Activated CD8-positive, alpha-beta memory T cell treated with anti-CD3 and anti-CD28 coated beads, Interleukin-2, amount 10 ng/mL, durations not matched to agents 7 days and 5 days (primary cell): ENCODE measurements at places on chromosomes 1 and 21.

DNA sequence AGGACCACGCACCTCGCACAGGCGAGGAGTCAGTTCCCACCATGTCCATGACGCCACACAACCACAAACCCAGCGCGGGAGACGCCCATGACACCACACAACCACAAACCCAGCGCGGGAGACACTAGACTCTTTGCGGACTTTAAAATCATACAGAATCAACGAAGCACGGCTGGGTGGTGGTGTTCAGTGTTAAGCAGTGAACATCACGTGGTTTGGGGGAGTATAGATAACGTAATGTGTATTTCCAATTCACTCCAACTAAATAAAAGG lies 19.2 kb downstream of the PTTG1IP start:
- no peak for DNase-seq

DNA sequence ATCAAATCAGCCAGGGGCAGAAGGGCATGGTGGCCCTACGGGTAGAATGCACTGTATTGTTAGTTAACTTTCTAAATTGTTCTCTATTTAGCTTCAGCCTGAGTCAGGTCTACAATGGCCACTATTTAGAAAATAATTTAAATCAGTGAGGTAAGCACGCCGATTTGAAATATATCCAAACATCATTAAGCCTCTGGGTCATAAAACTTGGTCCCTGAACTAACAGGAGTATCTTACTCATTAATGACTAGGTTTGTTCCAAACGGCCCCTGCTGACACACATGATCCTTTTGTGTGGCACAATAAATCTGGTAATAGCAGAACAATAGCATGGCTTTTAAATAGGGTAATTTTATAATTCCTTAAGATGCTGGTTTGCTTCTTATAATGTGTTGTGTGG lies 48.4 kb downstream of the STX6 start:
- DNase-seq = no peak

- peak; percentile 29 for DNase-seq
These were observed 57.1 kb upstream of the DMRTB1 start for GRCh38 chr1:53401813-53402745.

DNA sequence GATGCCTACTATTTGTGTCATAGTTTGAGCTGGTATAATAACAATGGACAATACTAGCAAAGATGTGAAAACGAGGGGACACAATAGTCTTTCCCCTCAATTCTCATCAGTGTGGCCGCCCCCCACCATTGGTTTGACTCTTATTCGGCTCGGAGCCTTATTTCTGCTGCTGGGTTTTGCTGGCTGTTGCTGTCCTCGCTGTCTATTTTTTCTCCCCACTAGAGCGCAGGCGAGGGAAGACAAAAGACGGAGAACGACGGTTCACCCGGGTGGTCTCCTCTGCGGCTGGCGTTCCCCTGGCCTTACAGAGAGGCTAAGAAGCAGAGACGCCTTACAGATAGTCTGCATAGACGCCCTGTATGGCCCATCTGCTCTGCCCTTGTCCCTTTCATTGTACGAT lies 19.4 kb downstream of the CLIC6 start:
- no peak for DNase-seq

- DNase-seq = no peak
These were observed 24.3 kb upstream of the SLC30A1 start for GRCh38 chr1:211603191-211603701.

- DNase-seq = no peak
These were observed 287.4 kb upstream of the LYPLAL1 start for GRCh38 chr1:218886101-218886871.

DNA sequence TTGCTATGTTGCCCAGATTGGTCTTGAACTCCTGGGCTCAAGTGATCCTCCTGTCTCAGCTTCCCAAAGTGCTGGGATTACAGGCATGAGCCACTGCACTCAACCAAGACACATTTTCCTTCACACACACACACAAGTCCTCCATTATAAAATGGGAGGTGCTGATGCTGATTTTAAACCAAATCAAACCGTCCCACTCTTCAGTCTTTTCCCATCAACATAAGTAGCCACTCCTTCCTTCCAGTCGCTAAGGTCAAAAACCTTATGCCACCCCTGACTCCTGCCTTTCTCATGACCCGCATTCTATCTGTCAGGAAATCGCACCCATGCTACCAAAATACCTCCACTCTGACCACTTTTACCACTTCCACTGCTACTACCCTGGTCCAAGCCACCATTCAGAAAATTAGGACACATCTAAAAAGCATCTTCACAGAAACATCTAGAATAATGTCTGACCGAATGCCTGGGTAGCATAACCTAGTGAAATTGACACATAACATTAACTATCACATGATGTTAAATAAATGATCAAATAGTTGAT lies 28.0 kb upstream of the IFNGR2 start:
- DNase-seq = no peak

DNA sequence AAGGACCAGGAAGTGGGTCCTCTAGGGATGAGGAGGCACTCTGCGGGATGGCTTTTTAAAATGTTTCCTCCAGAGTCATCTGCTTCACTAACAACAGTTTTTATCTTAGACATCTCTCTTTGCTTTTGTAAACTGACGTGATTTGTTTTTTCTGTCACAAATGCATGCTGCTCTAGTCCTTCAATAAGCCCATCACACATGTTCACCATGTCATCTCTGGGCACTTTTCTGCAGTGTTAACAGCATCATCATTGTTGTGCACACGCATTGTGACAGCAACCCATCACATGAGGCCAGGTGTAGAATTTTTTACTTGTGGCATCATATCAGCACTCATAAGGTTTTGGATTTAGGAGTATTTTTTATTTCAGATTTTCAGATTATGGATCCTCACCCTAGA lies 12.5 kb downstream of the RGS2 start:
- no peak for DNase-seq
